ENCODE measurements at places on chromosomes 1 and 21.

- DNase-seq, result no peak
Observed at GRCh38 chr1:99852648-99853047, 2.5 kb downstream of the AGL start.

DNA sequence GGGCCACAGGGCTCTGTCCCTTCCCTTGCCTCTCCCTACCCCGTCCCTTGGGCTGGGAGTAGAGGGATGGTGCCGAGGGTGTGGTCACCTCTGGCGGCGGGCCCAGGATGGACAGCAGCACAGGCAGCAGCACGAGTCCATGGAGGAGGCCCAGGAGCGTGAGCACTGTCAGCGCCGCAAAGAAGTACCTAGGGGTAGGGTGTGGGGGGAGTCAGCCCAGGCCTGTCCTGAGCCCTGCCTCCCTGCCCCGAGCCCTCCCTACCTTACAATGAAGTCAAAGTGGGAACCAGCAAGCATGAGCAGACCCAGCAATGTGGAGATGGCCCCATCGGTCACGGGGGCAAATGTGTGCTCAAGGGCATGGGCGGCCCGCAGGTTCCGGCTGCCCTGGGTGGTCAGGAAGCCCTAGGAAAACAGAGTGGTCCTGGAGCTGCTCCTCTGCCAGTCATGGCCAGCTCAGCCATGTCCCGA lies 14.7 kb downstream of the BTBD19 start:
- DNase-seq, result no peak

DNA sequence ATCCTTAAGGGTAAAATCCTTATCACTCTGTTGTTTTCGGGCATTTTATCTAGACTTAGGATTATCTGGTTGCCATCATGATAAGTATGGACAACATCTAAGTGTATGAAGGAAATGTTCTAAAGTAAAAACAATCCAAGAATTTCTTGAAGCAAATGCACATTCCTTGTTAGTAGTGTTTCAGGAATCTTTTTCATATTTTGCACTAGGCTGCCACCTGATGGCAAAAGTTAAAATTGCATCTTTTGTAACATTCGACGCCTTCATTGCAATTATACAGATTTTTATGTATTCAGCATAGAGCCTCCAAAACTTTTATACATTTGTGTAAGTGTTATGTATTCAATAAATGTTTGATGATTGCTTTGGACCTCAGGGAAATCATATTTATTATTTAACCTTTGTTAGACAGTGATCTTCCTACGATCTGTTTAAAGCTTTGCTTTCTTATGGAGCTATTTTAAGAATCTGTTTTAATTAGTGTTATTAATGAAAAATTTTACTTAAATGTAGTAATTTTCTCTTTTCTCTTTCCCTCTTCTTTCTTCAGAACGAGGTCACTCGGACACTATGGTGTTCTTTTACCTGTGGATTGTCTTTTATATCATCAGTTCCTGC lies 49.4 kb upstream of the KIAA1614 start:
- peak; percentile 30 for DNase-seq

- DNase-seq, result no peak
Observed at GRCh38 chr1:72535470-72535869, 253.1 kb upstream of the NEGR1 start.

DNA sequence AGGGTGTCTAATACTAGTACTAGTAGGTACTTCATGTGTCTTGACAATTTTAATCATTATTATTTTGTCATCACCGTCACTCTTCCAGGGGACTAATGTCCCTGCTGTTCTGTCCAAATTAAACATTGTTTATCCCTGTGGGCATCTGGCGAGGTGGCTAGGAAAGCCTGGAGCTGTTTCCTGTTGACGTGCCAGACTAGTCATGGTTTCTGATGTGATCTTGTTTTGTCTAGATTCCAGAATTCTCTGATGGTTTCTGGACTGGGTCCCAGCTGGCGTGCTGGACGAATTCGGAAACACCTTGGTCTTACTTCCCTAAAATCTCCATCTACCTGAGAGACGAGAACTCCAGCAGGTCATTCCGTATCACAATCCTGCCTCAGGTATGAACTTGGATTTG lies 66.1 kb upstream of the FAM3B start:
- no peak for DNase-seq

DNA sequence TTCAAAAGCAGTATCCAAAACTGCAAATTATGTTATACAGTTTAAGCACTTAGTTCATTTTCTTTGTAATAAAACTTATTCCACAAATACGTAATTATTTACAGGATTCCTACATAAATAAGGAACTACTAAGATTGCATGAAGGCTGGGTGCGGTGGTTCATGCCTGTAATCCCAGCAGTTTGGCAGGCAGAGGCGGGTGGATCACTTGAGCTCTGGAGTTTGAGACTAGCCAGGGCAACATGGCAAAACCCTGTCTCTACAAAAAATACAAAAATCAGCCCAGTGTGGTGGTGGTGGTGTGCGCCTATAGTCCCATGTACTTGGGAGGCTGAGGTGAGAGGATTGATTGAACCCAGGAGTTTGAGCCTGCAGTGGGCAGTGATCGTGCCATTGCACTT lies 69.3 kb downstream of the POU2F1 start:
- DNase-seq, result no peak

DNA sequence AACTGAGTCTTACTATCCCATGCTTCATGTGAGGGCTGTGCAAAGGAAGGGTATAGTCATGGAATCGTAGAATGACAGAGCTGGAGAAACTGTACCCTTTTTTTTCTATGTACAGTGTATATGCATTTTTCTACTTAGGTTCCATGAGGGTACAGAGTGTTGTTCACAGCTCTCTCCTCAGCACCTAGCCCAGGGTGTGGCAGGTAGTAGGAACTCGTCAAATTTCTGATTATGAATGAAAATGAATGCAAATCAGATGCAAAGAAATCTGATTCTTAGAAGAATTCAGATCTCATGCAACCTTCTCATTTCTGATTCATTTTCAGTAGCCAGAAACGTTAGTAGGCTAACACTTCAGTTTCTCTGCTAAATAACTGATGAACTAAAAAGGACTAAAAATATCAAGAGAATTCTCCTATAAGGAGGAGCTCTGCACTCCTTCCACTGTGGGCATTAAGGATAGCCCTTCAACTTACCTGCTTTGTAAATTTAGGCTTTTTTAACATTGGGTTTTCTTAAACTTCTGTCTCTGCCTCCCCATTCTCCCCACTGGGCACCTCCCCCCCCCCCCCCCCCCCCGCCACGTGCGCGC lies 18.0 kb upstream of the HHAT start:
- no peak for DNase-seq

DNA sequence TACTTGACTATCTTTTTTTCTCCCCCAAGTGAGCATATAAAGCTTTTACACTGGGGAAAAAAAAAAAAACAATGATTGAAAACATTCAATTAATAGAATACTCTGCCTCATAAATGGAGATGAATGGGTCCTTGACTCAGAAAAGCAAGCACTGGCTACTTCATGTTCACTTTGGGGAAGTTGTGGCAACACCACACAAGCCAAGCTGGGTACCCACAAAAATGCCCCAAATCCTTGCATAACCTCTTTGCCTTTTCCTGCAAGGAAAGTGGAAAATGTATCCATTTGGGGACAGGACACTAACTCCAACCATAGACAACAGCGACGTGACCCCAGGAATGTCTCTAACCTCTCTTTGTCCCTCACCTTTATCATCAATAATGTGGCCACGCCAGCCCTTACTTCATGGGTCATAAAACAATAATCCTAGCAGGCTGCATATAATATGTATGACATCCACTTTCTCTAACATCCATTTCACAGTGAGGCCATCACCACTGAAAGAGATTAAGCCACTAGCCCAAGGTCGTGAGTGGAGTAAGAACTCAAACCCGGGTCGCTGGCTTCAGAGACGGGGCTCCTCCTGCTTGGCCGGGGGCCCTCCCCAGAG lies 2.3 kb downstream of the ECE1 start:
- DNase-seq, result no peak

GRCh38 chr1:225962440-225962975 lies 21.5 kb upstream of the LEFTY2 start:
- peak; percentile 6 for DNase-seq

DNA sequence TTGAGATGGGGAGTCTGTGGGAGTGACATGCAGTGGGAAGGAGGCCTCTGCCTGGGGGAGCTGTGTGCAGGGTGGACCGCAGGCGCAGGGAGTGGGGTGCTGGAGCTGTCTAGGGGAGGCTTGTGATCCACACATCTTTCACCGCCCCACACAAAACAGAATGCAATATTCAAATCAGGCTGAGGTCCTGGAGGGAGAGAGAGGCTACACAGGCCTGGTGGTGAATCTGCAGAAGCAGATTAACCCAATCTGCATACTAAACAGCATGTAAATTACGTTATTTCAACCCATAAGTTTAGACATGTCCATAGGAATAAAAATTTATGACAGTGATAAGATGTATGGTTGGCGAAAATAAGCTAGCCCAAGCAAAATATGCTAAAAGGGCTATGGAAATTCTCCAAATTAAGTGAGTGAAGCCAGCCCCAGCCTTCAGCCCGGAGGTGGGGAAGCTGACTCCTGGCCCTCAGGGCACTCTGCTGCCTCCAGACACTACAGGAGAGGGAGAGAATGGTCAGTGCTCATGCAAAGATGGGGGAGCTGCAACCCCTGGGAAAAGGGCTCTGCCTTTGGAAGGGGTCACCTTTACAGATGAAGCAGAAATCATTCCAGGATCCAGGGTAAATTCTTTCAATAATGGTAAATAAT lies 156.2 kb upstream of the CTTNBP2NL start:
- DNase-seq, result no peak

DNA sequence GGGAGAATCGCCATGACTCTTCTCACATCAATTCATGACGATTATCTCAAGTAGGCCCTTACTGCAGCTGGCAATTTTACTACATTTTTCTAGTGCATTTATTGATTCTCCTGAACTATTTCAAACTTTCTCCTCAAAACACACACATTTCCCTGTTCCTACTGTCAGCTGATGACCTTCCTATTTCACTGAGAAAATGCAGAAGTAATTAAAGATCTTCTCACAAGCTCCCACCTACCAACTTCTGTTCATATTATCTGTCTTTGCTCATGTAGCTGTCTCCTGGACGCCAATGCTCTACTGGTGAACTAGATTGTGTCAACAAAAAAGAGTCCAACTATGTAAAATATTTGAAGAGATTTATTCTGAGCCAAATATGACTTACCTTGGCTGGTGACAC lies 36.4 kb upstream of the FASLG start:
- DNase-seq, result no peak

DNA sequence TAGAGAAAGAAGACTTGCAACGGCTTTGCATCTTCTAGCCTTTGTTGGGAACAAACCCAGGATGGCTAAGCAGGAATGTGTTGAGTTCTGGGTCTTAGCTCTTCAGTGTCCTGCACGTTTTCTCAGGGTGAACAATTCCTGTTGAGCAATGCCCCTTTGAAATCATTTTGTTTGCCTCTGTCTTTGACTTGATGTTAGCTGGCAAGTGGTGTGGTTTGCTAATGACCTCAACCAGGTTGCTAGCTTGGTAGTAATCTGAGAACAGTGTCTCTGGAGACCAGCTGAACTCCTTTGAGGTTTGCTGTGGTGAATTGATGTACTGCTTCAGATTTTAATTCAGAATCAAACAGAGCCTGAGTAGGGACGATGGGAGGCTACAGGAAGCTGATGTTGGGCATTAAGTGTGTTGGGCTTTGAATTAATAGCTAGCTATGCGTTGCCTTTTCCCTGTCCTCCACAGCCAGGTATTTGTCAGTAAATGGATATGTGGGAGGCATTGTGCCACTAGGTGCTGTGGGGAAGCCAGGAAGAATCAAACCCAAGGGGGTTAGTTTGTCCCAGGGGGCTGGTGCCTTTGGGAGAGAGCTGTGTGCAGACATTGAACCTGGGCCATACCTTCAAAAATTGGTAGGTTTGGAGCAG lies 23.3 kb upstream of the SRSF10 start:
- DNase-seq, result no peak

DNA sequence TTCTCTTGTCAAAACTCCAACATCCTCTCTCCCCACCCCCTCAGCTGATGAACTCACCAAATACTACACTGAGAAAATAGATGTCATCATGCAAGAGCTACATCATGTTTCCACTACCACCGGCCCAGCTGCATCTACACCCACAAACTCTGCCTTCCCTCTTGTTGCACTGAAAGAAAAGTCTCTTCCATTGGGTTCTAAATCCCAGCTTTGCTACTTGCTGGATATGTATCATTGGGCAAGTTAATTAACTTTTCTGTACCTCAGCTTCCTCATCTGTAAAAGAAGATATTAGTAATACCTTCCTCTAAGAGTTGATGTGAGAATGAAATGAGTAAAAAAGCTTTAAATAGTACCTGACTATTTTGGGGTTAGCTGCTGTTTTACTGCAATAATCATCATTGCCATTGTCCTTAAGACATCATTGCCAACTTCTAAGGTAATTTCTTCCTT lies 108.6 kb downstream of the OLFML2B start:
- no peak for DNase-seq

- DNase-seq, result no peak
Observed at GRCh38 chr1:206439205-206439604, 31.1 kb upstream of the IKBKE start.

DNA sequence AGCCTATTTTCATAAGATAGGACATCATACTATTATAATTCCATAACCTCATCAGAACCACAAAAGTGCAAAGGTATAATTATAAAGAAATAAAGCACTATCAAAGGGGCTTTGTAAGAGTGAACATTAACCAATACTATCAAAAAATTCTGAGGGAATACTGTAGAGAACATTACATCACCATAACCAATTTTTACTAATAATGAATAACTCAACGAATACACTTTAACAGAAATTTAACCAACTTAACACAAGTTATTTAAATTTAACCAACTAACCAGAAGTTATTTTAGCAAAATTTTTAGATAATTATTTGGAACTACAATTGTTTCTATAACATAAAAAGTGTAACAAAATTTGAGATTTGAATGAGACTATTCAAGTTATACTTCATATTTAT lies 34.8 kb downstream of the ZSWIM5 start:
- DNase-seq, result no peak

All from NCI-H524 (cell line).